ENCODE measurements at places on chromosomes 11 and 22. TPM values are rescaled to one million over a fixed set of nuclear protein-coding genes. Genes with fewer than 3 reads are reported as not detected.
A peak's percentile ranks its signal among the peaks of the same experiment; 100 is the strongest.

- no peak overlapping the region for H3K4me3 ChIP-seq
- peaks cover 9% of the 10 kb centered on the region for H3K4me1 ChIP-seq
- no peak for DNase-seq
- no peaks in the 10 kb centered on the region for H3K36me3 ChIP-seq
- no peaks in the 10 kb centered on the region for H3K27me3 ChIP-seq
Observed at GRCh38 chr11:12044799-12045198, 36.4 kb upstream of the DKK3 start.

The BIK gene
- total RNA-seq: not detected

GRCh38 chr11:27076121-27076589, 35.5 kb downstream of the BBOX1 start:
- H3K36me3 ChIP-seq: no peaks in the 10 kb centered on the region
- H3K27me3 ChIP-seq: no peaks in the 10 kb centered on the region
- no peak overlapping the region for H3K4me3 ChIP-seq
- H3K27ac ChIP-seq: no peak overlapping the region
- DNase-seq: no peak

The RBM4 gene
- 219 TPM for total RNA-seq

The VPS51 gene
- 197 TPM for total RNA-seq

The GAL3ST1 gene
- not detected for total RNA-seq

The OR6Q1 gene
- not detected for total RNA-seq

The ZNF214 gene
- total RNA-seq: not detected

The TSGA10IP gene
- not detected for total RNA-seq

The TYR gene
- total RNA-seq: not detected

DNA sequence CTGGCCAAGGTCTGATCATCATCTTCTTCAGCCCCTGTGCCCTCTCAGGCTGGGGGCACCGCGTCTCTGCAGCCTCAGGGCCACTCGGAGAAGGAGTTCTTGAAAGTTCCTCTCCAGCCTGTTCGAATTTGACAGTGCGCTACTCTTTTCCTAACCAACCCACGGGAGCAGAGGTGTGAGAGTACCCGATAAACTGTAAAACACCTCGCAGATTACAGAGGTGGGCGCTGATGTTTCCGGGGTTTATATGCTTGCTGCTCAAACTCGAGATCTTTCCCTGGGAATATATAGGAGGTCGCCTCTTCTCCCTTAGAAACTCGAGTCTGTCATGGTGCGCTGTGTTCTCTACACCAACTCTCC, 515 bp downstream of the CTR9 start:
- peaks cover 15% of the 10 kb centered on the region for H3K4me1 ChIP-seq
- peak overlapping the region; percentile 78 for H3K4me3 ChIP-seq
- H3K36me3 ChIP-seq: peaks cover 30% of the 10 kb centered on the region
- H3K27me3 ChIP-seq: no peaks in the 10 kb centered on the region

The TRPM5 gene
- not detected for total RNA-seq

DNA sequence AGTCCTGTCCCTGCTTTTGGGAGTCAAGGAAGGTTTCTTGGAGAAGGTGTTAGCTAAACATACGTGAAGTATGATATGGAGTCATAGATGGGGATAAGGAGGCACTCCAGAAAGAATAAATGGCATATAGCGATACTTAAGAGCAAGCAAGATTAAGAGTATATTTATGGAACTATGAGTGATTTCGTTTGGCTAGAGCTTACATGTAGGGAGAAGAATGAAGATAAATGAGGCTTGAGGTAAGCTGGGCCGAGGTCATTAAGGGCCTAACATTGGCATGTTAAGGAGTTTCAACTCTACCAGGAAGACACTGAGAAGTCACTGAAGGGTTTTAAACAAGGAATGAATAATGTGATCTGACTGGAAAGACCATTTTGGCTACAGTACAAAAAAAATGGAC, 33.3 kb downstream of the EIF3M start:
- H3K36me3 ChIP-seq: no peaks in the 10 kb centered on the region
- H3K4me1 ChIP-seq: no peaks in the 10 kb centered on the region
- H3K4me3 ChIP-seq: no peak overlapping the region

The OR8B3 gene
- total RNA-seq: not detected

GRCh38 chr11:46363031-46363407, 15.8 kb downstream of the DGKZ start:
- H3K27me3 ChIP-seq: no peaks in the 10 kb centered on the region
- H3K27ac ChIP-seq: peak overlapping the region; percentile 47
- H3K4me1 ChIP-seq: peaks cover 78% of the 10 kb centered on the region
- peaks cover 31% of the 10 kb centered on the region for H3K36me3 ChIP-seq
- no peak for DNase-seq
- no peak overlapping the region for H3K4me3 ChIP-seq

- H3K36me3 ChIP-seq: no peaks in the 10 kb centered on the region
- H3K27ac ChIP-seq: no peak overlapping the region
- no peaks in the 10 kb centered on the region for H3K27me3 ChIP-seq
- no peak for DNase-seq
- no peak overlapping the region for H3K4me3 ChIP-seq
Observed at GRCh38 chr22:42949159-42949558, 65.8 kb downstream of the PACSIN2 start.

DNA sequence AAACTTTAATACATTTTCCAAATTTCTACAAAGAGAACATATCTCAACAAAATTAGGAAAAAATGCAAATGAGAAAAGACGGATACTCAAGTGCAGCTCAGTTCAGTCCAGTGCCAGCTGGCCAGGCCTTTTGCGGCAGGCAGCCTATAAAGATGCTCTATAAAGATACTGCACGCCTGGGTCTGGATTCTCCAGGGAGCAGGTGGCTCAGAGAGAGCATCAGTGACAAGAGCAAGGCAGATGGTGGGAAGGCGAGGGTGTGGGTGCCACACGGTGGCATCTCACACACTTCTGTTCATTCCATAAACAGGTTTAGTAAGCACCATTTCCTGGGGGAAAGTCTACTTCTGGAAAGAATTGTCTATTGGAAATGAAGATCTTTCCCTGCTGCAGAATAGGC, 18.1 kb upstream of the SCN3B start:
- H3K27me3 ChIP-seq: peaks cover 8% of the 10 kb centered on the region
- no peak overlapping the region for H3K4me3 ChIP-seq
- H3K4me1 ChIP-seq: no peaks in the 10 kb centered on the region
- no peaks in the 10 kb centered on the region for H3K36me3 ChIP-seq
- H3K27ac ChIP-seq: no peak overlapping the region

DNA sequence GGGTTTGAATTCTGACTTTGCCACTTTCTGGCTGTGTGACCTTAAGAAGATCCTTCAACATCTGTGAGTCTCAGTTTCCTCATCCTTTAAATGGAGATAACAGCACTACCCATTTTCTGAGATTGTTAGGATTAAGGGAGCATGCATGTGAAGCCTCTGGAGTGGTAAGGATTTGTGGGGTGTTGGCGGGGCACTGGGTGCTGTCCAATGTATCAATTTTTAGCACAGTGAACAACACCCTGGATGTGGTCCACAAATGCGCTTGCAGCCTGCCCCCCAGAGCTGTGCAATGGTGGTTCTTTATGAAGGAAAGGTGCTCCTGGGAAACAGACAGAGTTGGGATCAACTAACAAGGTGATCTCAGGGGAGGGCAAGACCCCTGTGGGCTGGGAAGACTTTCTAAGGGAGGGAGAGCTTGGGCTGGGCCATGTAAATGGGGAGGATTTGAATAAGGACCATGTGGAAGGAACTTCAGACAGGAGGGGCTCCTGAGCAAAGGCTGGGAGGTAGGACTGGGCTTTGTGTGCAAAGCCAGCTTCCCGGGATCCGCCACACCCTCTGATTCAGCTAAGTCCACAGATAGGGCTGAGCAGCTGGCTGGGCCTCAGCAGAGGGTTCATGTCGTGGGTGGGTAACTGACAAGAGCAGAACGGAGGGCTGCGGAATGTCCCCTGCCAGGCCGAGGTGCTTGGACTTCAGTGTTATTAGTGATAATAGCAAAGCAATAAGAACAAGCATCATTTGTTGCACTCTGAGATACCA, 22.7 kb upstream of the RASD2 start:
- H3K36me3 ChIP-seq: no peaks in the 10 kb centered on the region
- no peaks in the 10 kb centered on the region for H3K4me1 ChIP-seq
- DNase-seq: no peak
- no peaks in the 10 kb centered on the region for H3K27me3 ChIP-seq

GRCh38 chr11:42315846-42316245, 856.4 kb upstream of the LRRC4C start:
- no peak overlapping the region for H3K27ac ChIP-seq
- H3K36me3 ChIP-seq: no peaks in the 10 kb centered on the region
- DNase-seq: no peak
- H3K4me1 ChIP-seq: no peaks in the 10 kb centered on the region
- H3K27me3 ChIP-seq: no peaks in the 10 kb centered on the region

DNA sequence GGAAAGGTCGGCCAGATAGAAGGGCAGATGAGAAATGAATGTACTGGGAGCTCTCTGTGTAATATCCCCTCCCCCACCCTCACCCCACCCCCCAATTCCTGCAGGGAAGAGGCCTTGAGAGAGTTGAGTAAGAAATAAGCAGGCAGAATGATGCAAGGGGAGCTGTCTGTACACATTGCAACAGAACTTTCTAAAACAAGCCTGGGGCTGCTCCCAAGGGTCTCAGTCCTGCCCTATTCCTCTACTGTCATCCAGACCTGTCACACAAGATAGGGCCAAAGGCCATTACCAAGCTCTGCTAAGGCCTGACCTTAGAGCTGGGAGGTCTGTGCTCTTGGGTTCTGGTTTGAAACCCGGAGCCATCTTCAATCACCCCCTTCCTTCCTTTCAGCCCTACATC, 5.7 kb upstream of the DGAT2 start:
- no peak overlapping the region for H3K27ac ChIP-seq
- peaks cover 2% of the 10 kb centered on the region for H3K4me1 ChIP-seq
- H3K36me3 ChIP-seq: no peaks in the 10 kb centered on the region

The SLC7A4 gene
- not detected for total RNA-seq

DNA sequence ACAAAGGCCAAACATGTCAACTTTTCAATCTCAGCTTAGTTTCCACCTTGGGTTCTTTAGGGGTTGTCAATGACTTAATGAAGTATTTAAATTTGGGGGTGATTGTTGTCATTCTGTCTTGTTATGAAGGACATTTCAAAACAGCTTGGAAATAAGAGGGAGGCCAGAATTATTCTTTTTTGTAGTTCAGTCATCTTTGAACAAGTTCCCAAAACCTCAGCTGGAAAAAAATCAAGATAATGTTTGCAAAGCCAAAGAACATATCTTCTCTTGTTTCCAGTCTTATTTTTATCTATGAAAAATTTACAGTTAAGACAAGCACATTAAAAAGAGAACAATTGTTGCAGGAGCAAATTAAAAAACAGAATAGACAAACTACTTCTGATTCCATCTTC, 612.8 kb downstream of the INSC start:
- H3K4me3 ChIP-seq: no peak overlapping the region
- no peaks in the 10 kb centered on the region for H3K4me1 ChIP-seq
- H3K27me3 ChIP-seq: no peaks in the 10 kb centered on the region

DNA sequence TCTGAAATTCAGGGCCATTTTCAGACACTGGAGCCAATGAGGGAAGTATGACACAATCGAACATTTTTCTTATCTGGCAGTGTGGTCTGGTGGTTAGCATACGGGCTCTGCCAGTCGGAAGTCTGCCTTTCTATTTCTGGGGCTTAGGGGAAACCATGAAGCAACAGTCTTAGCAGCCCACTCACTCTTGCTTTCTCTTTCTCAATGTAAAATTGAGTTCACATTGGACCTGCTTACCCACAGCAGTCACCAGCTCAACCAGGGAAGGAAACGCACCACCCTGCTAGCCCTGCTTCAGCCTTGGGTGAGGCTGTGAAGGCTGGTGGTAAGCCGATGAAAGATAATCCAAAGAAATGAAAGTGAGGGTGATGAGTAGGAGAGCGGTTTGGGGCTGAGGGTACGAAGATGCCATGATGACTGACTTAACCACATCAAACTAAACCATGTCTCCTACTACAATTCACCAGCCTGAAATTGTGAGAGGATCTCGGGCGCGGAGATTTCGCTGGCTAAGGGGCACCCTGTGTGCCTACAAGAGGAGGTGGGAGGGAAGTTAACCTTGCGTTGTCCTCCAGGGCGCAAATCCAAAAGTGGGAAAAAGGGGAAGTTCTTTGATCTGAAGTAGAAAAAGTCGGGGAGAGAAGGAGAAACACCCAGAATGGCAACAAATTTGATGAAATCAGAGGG, 2.0 kb upstream of the LMO2 start:
- no peaks in the 10 kb centered on the region for H3K36me3 ChIP-seq
- H3K4me3 ChIP-seq: peak overlapping the region; percentile 16
- DNase-seq: peak; percentile 51

The CD3G gene
- 8.2 TPM for total RNA-seq

DNA sequence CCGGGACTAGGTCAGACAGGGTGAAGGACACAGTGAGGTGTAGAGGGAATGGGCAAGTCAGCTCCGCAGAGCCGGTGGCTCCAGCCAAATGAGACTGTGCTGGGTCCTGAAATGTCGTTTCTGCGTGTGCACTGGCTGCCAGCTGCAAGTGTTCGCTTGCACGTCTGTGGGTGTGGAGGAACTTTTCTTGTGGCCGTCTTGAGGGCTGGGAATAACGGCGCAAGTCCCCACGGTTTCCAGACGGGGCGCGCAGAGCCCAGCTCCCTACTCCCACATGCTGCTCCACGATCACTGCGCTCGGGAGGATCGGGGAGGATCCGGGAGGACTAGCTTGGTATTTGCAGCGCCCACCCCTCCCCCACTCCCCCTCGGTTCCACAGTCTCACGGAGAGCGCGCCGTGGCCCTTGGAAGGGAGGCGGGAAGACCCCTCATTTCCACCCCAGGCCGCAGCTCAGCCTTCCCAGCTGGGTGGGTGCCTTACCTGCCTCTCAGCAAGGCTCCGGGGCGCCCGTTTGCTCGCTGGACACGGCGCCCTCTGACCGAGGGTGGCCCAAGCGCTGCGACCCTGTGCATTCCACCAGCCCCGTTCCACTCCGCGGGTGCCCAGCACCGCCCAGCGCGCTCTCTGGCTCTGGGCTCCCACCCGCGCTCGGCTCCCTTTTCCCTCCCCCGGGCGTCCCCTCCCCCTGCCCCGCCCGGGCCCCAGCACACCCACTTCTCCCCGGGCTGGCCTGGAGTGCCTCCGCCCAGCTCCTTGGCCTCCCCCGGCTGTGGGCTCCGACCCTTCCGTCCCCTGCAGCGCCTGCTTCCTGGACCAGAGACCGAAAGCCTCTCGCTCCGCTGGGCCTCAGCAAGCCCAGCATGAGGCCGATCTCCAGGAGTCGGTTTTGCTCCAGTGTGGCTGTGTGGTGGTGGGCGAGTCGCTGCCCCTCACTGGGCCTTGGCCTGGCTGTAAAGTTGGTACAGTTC, at the start of gene KCNE3:
Gene KCNE3, minus strand, starts transcription at position 634 of the 970 bp plus-strand sequence. CDS start 9,986 bp downstream, outside the sequence.
- no peak within 1 kb of the TSS for H3K27ac ChIP-seq
- H3K36me3 ChIP-seq: no peaks in the 10 kb centered on the region
- peak within 1 kb of the TSS; percentile 19 for H3K4me3 ChIP-seq
- no peak for DNase-seq
- peaks cover 4% of the 10 kb centered on the region for H3K27me3 ChIP-seq

GRCh38 chr11:35144806-35145205, 5.8 kb downstream of the CD44 start:
- H3K27ac ChIP-seq: peak overlapping the region; percentile 80
- peaks cover 80% of the 10 kb centered on the region for H3K4me1 ChIP-seq
- H3K27me3 ChIP-seq: no peaks in the 10 kb centered on the region
- H3K36me3 ChIP-seq: peaks cover 8% of the 10 kb centered on the region
- DNase-seq: peak; percentile 42

DNA sequence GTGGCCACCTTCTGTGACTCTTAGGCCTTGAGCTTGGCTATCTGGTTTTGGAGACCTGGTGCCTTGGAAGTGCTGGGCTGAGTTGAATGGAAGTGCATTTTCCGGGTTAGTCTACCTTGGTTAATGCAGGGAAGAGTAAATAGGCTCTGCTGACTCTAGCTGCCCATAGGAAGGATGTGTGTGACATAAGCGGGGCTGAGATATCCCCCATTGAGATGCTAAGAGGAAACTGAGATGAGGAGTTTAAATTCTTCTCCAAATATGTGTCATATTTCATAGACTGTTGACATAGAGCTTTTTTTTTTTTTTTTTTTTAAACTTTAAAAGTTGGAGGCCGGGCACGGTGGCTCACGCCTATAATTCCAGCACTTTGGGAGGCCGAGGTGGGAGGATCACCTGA, 30.8 kb downstream of the ZNRF3 start:
- H3K4me3 ChIP-seq: no peak overlapping the region
- no peaks in the 10 kb centered on the region for H3K27me3 ChIP-seq
- H3K36me3 ChIP-seq: no peaks in the 10 kb centered on the region
- H3K4me1 ChIP-seq: no peaks in the 10 kb centered on the region
- DNase-seq: no peak

Measured in natural killer cell (primary cell).